ENCODE measurements at places on chromosomes 3 and 15.

- DNase-seq, result no peak
Observed at GRCh38 chr3:5039585-5039984, 60.3 kb downstream of the BHLHE40 start.

DNA sequence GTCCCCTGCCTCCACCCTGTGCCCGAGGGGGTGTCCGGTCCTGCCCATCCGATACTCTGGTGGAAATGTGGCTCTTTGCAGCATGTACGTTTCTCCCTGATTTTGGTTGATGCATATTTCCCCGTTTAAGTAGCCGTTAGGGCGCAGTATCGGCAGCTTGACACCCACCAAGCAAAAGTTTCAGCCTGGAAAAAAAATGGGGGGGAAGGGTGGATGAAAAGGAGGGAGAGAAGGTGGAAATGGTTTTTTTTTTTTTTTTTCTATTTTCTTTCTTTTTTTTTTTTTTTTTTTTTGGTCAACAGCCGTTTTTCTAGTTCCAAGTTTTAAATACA is 1.3 kb downstream of the RAP2B start:
- no peak for DNase-seq

DNA sequence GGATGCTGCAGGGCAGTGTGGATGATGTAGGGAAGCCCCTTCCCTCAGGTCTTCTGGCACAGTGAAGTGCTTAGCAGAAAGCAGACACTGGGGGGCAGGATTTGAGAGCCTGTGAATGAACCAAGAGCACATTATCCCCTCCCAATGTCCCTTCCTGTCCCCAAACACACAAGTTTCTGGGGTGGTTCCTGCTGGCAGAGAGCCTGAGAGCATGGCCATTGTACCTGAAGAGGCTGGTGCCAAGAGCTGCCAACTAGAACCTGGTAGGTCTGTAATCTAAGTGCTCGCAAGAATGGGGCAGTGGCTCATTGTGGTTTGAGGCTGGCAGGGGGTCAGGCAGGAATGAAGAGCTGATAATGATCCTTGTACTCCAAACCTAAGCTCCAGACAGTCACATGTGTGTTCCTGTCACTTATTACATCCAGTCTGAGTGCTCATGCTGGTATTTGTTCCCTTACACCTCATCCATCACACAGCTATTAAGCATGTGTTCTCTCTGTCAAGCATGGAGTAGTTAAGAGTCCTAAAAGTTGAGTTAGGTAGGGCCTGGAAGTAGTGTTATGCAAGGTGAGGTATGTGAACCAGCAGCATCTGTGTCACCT is 6.7 kb upstream of the CCR1 start:
- no peak for DNase-seq

- no peak for DNase-seq
Observed at GRCh38 chr3:126111126-126111551, 27.2 kb upstream of the SLC41A3 start.
